ENCODE measurements at places on chromosomes 3 and 15. TPM values are rescaled to one million over a fixed set of nuclear protein-coding genes. Genes with fewer than 3 reads are reported as not detected.

DNA sequence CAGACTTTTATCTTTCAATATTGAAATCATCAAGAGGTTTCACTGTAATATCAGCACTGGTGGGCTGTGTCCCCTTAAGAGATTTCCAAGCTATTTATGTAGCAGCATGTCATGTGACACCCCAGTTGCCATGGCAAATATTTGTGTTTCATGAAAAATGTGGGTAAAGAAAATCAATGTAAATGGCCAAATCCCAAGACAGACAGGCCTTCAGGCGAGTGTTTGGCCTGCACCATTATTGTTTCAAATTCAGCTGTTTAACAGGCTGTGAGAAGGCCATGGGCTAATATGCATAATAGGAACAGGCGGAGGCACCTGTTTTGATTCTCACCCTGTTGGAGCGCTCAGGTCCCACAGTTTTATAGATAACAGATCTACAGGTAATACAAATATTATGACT lies 104.2 kb downstream of the IQCH start:
- no peak overlapping the region for H3K4me3 ChIP-seq
- H3K27me3 ChIP-seq, result no peaks in the 10 kb centered on the region
- H3K4me1 ChIP-seq, result no peaks in the 10 kb centered on the region
- DNase-seq, result no peak

GRCh38 chr3:28841441-28841840 lies 439.4 kb upstream of the RBMS3 start:
- DNase-seq, result no peak
- H3K27ac ChIP-seq, result no peak overlapping the region
- no peaks in the 10 kb centered on the region for H3K36me3 ChIP-seq
- H3K4me3 ChIP-seq, result no peak overlapping the region

Gene PPP1R14D
- not detected for total RNA-seq

Gene ANKDD1A
- total RNA-seq, result 2.6 TPM

Gene FAN1
- 11.7 TPM for total RNA-seq
